ENCODE measurements at places on chromosomes 4 and X.

- no peak for DNase-seq
Observed at GRCh38 chr4:189178125-189178746, 762.4 kb upstream of the FRG1 start.

DNA sequence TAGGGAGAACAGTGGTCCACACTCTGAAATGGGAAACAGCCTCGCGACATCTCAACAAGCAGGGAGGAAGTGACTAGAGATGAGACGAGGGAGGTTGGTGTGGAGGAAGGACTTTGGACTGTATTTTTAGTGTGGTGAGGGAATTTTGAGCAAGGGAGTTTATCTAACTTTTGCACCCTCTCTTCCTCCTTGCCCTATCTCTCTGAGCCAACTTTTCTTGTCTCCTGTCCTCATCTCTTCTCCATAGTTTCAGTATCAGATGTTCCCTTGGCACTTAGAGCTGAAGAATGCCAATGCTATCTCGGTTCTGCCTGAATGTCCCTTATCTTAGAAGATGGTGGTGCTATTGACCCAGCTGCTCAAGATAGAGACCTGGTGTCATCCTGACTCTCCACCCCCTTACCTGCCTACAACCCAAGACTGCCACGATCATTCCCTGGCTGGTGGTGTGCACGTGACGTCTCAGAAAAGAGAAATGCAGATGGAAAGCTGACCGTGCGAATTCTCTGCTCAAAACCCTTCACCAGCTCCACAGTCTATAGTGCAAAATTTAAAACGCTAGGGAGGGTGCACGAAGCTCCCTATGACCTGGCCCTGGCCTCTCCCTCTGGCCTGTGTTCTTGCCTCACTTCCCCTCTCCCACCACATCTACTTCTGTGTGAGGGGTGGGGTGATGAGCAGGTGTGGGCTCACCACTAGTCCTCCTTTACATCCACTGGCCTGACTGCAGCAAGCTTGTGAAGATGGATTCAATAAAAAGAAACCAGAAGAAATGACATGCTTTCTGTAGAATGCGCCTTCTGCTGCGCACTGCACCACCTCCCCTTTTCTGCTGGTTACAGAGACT is 20.9 kb downstream of the MPP1 start:
- no peak for DNase-seq

GRCh38 chr4:32831104-32831503 is 2110.9 kb downstream of the PCDH7 start:
- no peak for DNase-seq

GRCh38 chr4:187171706-187172339 is 448.2 kb upstream of the FAT1 start:
- peak; percentile 5 for DNase-seq
